Lower lobe of right lung (tissue), 2 donors: ENCODE measurements at places on chromosomes 1 and 21. TPM values are rescaled to one million over a fixed set of nuclear protein-coding genes. Genes with fewer than 3 reads are reported as not detected.

DNA sequence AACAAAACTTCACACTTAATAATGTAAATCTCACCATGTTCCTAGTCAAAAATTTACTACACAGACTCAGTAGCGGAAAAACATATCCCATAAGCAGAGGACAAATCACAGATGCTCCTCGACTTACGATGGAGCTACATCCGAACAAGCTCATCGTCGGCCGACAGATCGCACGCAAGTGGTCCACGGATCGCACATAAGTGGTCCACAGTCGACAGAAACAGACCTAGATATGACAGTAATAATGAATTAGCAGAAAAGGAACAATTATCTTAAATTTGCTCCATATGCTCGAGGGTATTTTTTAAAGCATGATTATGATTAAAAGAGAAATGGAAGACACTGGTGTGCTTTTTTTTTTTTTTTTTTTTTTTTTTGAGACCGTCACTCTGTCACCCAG is 36.3 kb downstream of the WDR4 start:
- DNase-seq, result peak; percentile 16

DNA sequence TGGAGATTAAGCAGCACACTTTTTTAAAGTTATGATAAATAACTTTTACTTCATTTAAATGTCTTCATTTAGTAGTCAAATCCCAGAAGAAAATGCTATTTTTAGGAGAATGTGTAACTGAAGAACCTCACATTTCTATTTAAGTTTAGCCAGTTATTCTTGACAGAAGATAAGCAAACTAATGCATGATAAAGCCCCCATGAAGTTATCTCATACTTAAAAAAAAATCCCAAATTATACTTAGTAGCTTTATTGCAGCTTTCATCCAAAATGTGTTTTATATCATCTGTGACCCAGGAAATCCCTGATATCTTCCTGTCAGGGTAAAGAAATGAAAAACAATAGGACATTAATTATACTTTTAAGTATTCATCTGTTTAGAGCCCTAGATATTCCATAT is 124.8 kb upstream of the SYT6 start:
- no peak for DNase-seq

GRCh38 chr21:34877485-34878128 is 171.5 kb downstream of the RUNX1 start:
- peak; percentile 90 for DNase-seq

DNA sequence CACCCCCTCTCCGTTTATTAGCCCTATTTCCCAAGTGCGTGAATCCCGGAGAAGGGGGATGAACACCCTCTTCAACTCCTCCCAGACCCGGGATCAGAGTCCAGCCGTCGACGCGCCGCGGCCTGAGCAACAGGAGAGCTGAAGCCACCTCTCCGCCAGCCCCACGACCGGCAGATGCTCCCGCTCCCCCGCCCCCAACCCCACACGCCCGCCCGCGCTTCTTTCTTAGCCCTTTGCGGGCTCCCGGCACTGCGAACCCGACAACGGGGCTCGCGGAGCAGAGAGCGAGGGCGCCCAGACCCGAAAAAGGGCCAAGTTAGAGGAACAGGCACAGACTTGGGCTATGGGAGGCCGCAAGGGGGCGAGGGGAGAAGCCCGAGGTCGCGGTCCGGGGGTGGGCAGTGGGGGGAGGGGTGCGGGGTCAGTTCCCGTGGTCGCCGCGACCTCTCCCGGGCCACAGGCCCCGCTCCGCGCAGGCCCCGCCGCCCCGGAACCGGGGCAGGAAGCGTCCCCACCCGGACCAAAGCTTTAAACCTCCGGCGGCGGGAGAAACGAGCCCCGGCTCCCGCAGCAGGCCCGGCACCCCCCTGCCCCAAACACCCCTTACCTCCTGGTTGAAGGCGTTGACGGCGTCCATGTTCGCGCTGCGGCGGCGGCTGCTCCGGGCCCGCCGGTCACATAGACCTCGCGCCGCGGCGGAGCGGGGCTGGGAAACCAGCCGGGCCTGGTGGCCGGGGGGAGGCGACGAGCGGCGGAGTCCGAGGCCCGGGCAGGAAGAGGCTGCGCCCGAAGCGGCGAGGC is 662 bp downstream of the SCAF4 start:
- DNase-seq, result peak; percentile 69

DNA sequence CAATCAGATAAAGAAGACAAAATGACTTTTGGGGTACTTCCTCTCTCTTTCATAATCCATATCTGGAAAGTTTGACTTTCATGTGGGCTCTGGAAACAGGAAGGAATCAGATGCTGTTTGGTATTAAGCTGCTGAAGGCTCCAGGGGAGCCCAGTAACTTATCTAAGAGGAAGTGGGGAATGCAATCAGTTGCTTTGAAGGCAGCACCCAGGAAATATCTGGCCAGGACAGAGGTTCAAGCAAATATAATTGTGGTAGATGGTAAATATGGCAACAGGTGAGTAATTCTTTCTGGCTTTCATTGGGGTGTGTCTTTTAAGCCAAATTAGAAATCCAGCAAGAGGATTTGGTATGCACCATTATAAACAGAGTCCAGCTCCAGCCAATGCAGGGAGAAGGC is 44.4 kb downstream of the COLGALT2 start:
- no peak for DNase-seq

DNA sequence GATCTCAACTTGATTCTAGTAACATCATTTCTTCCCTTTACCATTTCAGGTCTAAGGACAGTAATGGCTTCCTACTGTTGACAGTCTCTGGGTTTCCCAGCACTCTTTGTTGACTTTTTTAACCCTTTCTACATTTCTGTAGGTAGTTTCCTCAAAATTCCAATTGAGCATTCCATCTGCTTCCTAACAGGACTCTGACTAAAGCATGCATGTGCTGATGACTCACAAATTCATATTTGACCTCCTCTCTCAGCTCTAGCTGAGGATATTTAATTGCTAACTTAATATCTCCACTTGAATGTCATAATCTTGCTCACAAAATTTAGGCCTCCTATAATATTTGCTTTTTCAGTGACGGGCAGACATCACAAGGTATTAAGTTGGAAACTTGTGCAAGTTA is 93.3 kb upstream of the ZNHIT6 start:
- no peak for DNase-seq

Gene PIAS3
- 27.7 TPM for total RNA-seq
